ENCODE measurements at places on chromosomes 7 and 10.

DNA sequence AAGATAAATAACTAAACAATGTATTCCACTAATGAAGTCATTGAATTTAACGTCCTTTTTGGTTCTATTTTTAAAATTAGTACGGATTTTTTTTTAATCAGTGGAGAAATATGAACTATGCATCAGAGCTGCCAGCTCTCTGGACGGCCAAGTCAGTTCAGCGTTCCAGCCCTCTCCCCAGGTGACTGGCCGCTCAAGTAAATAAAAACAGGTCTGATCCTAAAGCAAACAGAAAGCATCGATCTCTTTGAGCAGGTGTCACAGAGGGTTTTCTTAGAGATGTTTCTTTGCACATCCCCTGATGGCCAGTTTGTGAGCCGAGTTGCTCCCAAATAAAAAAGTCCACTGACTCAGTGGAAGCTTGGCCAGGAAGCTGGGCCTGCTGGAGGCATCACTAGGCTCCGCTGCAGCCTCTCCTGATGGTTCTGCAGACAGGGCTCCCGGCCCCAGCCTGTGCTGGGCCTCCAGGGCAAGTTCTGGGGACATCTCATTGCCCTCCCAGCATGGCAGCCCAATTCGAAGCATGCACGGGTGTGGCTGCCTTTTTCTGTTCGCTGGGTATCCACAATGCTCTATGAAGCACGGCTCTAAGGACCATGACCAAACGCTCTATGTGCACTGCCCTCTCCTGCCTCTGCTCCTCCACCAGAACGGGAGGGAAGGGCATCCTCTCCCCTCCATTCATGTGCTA, 74.7 kb upstream of the PPP2R2D start:
- no peak for DNase-seq

GRCh38 chr10:97065686-97066660, 119.8 kb downstream of the SLIT1 start:
- no peak for DNase-seq

- DNase-seq = no peak
These were observed 266.6 kb downstream of the POLR1F start for GRCh38 chr7:19442016-19442785.

- DNase-seq = no peak
These were observed 79.3 kb upstream of the ADCY1 start for GRCh38 chr7:45494885-45495284.

GRCh38 chr7:139708541-139708940, 69.3 kb downstream of the HIPK2 start:
- no peak for DNase-seq

DNA sequence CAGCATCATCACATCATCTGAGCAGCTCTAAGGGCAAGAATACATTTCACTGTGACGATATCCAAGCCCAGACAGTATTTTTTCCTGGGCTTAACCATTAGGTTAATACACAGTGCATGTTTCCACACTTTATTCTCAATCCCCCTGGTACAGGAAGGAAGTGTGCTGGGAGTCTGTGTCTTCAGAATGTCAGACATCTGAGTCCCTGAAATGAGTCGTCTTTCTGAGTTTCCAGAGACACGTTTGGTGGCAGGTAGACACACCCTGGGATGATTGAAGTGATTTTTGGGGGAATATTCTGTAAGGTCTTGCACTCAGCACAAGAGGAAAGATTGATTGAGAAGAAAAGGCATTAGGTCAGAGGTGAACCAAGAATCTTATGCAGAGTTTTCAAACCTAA, 13.1 kb upstream of the SHH start:
- no peak for DNase-seq

- no peak for DNase-seq
These were observed 601.1 kb upstream of the FOXK1 start for GRCh38 chr7:4080954-4081353.

DNA sequence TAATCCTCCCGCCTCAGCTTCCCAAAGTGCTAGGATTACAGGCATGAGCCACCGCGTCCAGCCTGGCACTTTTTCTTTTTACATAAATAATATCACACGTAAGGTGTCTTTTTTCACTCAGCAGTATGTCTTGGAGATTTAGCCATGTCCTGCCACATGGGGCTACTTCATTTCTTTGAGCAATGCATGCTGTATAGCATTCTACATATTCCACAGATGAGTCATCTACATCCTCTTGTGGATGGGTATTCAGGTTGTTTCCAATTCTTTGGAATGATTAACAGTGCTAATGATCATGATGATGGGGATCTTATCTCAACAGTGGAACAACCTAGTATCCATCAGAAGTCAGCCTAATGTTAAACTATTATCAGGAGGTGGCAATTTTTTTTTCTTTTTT, 50.8 kb downstream of the ZNF503 start:
- DNase-seq = no peak

DNA sequence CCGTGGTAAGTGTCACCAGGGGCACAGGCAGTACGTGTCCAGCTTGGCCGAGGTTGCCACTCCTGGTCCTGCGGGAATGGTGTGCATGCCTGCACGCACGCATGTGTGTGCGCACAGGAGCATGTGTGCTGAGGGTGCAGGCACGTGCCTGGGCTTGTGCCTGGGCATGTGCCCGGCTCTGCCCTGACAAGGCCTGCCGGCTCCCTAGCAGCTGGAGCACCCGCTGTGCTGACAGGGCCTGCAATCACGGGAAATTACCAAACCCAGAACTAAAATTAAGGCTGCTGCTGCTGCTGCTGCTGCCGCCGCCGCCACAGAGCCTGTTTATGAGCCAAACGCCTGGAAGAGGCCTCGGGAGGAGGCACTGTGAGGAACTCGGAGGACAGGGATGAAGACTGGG, 28.7 kb downstream of the GHRHR start:
- no peak for DNase-seq

DNA sequence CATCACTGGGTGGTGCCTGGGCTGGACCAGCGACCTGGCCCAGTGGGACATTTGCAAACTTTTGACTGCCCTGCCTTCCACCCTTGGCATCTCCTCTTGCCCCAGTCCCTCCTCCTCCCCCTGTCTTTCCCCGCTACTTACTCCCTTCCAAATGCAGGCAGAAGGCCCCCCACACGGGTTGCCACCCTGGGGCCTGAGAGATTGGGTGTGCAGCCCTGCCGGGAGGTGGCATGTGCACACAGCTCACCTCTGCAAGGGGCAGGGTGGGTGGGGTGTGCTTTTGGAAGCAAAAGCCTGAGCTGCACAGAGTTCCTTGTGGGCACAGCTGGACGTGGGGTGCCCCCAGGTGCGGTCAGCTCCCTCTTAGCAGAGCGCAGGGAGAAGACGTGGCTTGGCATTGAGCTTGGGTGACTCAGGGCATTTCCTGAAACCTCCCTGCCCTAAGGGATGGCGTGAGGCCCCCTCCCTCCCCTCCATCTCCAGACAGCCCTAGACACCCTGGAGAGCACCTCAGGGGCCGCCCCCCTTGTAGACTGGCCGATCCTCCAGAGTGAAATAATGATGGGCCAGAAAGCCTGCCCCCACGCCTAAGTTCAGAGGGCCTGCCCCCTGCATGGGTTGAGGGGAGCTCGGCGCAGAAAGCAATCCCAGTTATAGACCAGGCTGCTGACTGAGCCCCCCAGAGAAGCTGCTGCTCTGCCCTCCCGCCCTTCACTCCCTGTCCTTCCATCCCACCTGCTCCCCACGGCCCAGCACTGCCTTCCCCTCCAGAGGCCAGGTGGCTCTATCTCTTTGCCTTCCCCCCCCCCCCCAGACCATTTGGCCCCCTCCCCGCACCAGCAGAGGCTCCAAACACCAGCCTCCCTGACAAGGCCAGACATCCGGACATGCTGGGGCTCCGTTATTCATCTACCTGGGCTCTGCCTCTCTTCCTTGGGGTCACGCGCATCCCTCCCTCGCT, 2.3 kb upstream of the SHH start:
- DNase-seq = no peak

GRCh38 chr10:103021900-103022293, 103.8 kb downstream of the CNNM2 start:
- no peak for DNase-seq

- no peak for DNase-seq
These were observed 4.1 kb upstream of the BMPER start for GRCh38 chr7:33901199-33901598.

- DNase-seq = no peak
These were observed 368.8 kb downstream of the PRPF18 start for GRCh38 chr10:13955409-13956068.

DNA sequence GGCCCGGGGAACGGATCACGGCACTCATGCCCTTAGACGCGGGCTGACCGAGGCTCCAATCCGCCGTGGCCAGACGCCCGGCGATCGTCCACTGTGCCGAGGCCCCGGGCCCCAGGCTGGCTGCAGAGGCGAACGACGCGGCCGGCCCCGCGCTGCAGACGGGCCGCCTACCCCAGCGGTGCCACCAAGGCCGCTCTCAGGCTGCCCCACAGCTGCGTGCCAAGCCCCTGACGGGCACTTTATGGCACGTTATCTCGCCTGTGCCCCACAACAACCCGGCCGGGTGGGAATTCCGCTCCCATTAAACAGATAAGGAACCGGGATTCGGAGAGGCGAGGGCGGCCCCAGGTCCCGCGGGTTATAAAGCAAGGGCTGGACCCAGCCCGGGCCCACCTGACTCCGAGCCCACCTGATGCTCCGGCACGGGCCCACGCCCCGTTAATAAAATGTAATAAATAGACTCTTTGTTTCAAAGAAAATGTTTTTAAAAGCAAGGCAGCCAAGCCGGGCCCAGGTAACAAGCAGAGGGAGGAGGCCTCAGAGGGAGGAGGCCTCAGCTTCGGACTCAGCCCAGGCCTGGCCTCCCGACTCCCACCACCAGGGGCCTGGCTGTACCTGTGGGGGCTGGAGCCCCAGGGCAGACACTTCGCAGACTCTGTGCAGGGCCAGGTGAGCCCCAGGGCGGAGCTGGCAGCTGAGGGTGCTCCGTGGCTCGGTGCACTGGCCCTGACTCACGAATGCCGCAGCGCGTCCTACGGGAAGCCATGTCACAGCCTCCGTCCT, 79.7 kb downstream of the FOXL3 start:
- no peak for DNase-seq

DNA sequence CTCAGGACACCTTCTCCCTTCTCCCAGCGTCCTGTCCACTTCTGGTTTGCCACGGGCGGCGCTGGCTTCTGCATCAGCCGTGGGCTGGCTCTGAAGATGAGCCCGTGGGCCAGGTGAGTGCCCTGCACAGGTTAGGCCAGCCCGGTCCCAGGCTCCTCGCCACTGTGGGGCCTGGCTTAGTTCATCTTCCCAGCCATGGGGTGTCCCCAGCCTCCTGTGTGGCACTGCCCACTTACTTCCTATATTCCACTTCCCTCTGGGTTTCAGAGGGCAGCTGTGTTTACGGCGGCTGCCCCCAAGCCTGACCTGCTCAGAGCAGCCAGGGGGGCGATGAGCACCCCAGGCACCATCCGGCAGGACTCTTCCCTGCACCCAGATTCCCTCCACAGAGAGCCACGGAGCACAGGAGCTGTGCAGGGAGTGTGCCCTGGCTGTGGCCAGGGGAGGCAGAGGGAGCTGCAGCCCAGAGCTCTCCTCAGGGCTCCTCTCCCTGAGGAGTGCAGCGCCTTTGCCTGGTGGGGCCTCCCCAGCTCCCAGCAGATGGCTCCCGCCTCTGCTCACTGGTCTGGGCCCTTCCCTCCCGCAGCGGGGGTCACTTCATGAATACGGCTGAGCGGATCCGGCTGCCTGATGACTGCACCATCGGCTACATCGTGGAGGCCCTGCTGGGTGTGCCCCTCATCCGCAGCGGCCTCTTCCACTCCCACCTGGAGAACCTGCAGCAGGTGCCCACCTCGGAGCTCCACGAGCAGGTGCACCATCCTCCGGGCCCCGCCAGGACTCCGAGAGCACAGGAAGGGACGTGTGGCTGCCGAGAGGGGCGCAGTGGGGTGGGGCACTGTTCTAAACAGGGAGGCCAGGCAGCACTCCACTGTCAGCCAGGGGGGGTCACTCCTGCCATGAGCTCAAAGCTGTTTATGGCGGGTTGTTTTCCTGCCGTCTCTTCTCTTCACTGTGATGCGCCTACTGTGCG, 6.4 kb downstream of the LFNG start:
- DNase-seq = no peak

DNA sequence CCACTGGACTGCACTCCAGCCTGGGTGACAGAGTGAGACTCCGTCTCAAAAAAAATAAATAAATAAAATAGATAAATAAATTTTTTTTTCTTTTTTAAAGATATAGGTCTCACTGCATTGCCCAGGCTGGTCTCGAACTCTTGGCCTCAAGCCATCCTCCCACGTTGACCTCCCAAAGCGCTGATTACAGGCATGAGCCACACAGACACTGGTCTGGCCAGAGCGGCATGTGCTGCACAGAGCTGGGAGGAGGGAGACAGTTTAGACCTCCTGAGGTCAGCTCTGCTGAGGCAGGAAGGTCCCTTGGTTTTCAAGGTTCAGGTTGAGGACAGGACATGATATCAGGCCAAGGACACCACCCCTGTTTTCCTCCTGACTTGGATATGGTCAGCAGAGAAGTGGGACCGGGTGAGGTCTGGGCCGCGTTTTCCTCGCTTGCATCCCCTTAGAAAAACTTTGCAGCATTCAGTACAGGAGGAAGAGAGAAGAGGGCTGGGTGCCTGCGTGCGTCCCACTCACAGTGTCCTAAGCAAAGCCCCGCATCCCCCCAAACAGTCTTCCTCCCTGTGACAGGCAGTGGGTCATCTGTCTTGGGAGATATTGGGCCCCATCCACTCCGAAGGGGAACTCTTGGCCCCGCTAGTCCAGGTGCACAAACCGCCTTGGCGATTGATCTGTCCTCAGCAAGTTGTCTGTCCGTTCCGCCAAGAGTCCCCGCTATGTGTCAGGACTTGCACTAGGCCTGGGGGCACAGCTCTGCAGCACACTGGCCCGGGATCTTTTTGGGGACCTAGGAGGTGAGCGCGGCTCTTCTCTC, 56.1 kb downstream of the ZNF727 start:
- no peak for DNase-seq

GRCh38 chr7:98733036-98733435, 116.0 kb downstream of the NPTX2 start:
- peak; percentile 76 for DNase-seq

- DNase-seq = peak; percentile 37
These were observed 104.3 kb downstream of the AHR start for GRCh38 chr7:17402628-17403278.

- DNase-seq = no peak
These were observed 121.3 kb downstream of the MACC1 start for GRCh38 chr7:20095862-20096261.

DNA sequence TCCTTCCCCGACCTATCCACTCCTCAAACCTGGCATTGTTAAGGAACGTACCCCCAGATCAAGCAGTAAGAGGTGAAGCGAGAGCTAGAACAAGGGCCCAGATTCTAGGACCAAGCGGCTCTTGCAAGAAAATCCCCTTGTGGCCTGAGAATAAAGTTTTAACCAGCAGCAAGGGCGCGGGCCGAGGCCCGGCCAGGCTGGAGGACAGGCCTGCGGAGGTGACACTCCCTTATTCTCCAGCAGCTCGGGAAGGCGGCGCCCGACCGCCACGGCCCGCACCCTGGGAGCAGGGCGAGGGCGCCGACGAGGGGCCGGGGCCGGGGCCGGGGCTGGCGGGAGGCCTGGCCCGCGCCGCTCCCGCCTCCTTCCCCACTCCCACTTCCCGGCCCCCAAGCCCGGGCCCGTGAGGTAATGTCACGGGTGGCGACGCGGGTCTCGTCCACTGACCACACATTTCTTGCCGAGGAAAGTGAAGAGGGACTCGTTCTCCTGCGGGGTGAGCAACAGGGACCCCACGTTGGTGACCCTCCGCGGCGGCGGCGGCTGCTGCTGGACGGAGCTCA, 551 bp downstream of the WASL start:
- DNase-seq = no peak
